ENCODE measurements at places on chromosomes 13 and 19. TPM values are rescaled to one million over a fixed set of nuclear protein-coding genes. Genes with fewer than 3 reads are reported as not detected.

DNA sequence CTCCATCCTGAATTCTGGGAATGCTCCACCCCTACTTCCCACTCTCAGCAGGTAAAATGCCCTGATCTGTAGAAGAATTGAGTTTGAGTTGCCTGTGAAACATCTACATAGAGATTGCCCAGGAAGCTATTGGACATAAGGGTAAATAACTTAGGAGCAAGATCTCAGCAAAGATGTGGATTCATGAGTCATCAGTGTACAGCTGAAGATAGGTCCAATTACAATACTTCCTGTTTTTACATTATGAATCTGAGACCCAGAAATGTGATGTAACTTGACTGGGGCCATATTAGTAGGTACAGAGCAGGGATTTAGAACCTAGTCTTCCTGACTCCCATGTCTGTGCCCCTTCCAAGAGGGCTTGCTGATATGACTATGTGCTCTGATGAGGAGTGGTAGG, 79.4 kb upstream of the FNDC3A start:
- no peaks in the 10 kb centered on the region for H3K36me3 ChIP-seq
- no peak overlapping the region for H3K4me3 ChIP-seq
- H3K27me3 ChIP-seq = no peaks in the 10 kb centered on the region
- no peaks in the 10 kb centered on the region for H3K4me1 ChIP-seq
- H3K27ac ChIP-seq = no peak overlapping the region

- H3K27me3 ChIP-seq = no peaks in the 10 kb centered on the region
- H3K4me1 ChIP-seq = no peaks in the 10 kb centered on the region
Observed at GRCh38 chr13:37613236-37613635, 14.7 kb upstream of the POSTN start.

GRCh38 chr13:32021785-32022184, 9.8 kb upstream of the FRY start:
- no peak overlapping the region for H3K27ac ChIP-seq
- no peak for DNase-seq
- peaks cover 9% of the 10 kb centered on the region for H3K4me1 ChIP-seq
- H3K4me3 ChIP-seq = no peak overlapping the region
- no peaks in the 10 kb centered on the region for H3K27me3 ChIP-seq

DNA sequence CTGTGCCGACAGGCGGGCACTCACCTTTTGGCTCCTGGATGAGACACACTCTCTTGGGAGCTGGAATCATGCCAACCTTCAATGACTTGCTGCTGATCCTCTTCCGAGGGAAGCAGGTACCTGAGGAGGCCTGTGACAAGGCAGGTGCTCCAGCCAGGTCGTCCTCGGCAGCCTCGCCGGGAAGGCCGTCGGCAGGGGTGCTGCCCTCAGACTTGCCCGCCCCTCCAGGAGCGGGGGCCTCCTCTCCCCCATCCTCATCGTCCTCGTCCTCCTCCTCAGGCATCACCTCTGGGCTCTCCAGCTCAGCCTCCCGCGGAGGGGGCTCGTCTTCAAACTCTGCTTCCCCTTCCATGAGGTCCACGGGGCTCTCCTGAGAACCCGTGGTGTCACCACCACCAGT, 29.2 kb downstream of the SUGP2 start:
- peaks cover 44% of the 10 kb centered on the region for H3K36me3 ChIP-seq
- no peak for DNase-seq
- no peaks in the 10 kb centered on the region for H3K4me1 ChIP-seq
- no peak overlapping the region for H3K4me3 ChIP-seq
- no peaks in the 10 kb centered on the region for H3K27me3 ChIP-seq
- no peak overlapping the region for H3K27ac ChIP-seq

DNA sequence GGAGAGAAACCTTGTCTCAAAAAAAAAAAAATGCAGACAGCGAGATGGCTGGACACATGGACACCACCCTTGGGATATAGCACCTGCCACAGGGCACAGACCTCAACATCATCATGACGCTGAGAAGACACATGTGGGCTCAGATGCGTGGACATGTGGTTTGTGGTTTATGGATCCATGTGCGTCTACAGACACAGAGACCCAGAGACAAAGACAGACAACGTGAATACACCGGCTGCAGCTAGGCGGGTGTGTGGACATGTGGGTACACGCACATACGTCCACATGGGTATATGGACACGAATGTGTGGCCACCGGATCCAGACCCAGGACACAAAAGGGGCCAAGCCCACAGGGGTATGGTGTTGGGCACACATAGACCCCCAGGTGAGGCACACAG, 1.3 kb downstream of the TNFSF14 start:
- H3K4me1 ChIP-seq = no peaks in the 10 kb centered on the region
- no peak overlapping the region for H3K4me3 ChIP-seq
- no peaks in the 10 kb centered on the region for H3K27me3 ChIP-seq
- H3K27ac ChIP-seq = no peak overlapping the region

GRCh38 chr19:17220207-17220758, 5.1 kb downstream of the USE1 start:
- H3K27me3 ChIP-seq = no peaks in the 10 kb centered on the region
- H3K4me1 ChIP-seq = no peaks in the 10 kb centered on the region
- no peak overlapping the region for H3K4me3 ChIP-seq

DNA sequence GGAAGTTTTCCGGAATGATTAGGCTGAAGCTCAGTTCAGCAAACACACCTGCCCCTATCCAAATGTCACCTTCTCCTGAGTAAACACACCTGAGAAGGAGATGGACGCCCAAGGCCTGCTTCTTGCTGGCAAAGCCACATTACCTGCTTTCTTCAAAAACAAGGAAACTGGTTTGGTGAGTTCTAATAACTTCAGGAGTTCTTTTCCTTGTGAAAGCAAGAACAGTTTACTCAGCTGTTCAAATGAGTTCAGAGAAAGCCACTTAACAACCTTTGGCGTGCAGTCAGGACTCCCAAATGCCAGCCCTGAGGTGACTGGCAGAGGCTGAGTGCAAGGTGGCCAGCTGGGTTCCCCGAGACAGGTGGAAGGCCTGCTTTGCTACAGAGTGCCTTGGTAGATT, 160.5 kb downstream of the STK24 start:
- no peaks in the 10 kb centered on the region for H3K27me3 ChIP-seq
- no peak overlapping the region for H3K27ac ChIP-seq

DNA sequence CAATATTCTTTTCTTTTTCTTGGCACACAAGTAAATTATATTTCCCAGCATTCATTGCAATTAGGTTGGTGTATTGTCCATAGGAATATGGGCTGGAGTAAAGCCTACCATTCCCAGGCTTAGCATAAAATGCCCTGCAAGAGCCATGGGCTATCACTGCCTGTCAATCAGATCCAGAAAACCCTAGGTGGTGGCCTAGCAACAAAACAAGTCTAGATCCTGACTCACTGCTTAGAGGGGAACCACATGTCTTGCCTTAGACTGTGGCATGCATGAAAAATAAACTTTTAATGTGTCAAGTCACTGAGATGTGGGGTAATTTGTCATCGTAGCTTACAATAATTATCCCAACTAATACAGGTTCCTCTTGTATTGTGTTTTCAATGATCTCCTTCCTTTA, 16.2 kb downstream of the SOX21 start:
- peaks cover 27% of the 10 kb centered on the region for H3K27me3 ChIP-seq
- H3K4me1 ChIP-seq = peaks cover 1% of the 10 kb centered on the region
- H3K36me3 ChIP-seq = no peaks in the 10 kb centered on the region
- DNase-seq = no peak
- H3K4me3 ChIP-seq = no peak overlapping the region
- H3K27ac ChIP-seq = no peak overlapping the region

EXOC3L2 gene
- total RNA-seq = 0.35 TPM

PEAK3 gene
- total RNA-seq = not detected

APOC1 gene
- 26.8 TPM for total RNA-seq

GRIN2D gene
- 16.5 TPM for total RNA-seq

RXFP2 gene
- total RNA-seq = not detected

SLITRK5 gene
- total RNA-seq = 1.6 TPM

C1QTNF9B gene
- total RNA-seq = 0.28 TPM

Data from GM23338 (cell line).